Right hindlimb (tissue), 1 donor: ENCODE measurements at places on chromosomes 5 and 9.
A peak's percentile ranks its signal among the peaks of the same experiment; 100 is the strongest.

GRCh38 chr5:93967923-93968322 is 226.5 kb upstream of the POU5F2 start:
- DNase-seq: no peak

- DNase-seq: no peak
These were observed 29.0 kb downstream of the ABLIM3 start for GRCh38 chr5:149170299-149170698.

- no peak for DNase-seq
These were observed 137.6 kb upstream of the LPCAT1 start for GRCh38 chr5:1661311-1661710.

- no peak for DNase-seq
These were observed 81.6 kb upstream of the CKMT2 start for GRCh38 chr5:81151546-81151945.

DNA sequence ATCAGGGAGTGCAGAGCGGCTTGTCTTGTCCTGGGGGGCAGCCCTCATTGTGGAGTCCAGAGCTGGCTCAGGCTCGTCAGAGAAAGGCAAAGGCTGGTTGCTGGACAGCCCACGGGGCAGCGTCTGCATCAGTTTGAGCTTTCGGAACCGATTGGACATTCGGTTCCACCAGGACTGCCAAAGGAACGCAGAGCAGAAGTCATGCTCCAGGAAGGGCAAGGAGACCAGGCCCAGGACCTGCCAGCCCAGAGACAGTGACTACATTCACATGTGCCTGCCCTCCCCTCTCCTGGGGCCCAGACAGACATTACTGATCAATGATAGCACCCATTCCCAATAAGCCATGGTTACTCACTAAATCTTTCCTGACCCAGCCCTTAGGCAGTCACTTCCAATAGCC is 18.1 kb downstream of the ANKS6 start:
- no peak for DNase-seq

DNA sequence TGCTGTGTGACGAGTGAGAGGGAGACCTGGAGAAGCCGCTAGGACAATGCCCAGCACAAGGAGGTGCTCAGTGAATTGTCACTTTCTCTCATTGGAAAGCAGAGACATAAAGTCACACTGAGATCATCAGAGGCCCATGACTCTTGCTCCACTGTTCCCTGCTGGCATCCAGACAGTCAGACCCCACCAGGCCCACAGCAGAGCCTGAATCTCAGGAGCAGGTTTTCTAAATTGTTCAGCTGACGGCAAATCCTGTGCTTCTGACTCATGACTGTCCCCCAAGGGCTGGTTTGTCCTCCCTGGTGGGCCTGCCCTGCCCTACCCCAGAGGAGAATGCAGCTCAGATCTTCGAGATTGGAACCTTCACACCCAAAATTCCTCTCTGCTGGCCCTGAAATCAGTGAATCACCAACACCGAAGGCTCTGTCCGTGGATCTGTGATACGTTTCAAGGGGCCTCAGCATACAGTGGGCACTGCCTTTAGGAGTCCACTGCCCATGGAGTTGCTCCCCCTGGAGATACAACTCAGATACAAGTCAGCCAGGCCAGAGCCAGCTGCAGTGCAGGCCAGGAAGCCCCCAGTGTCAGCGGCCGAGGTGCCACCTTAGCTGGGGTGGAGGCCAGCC is 2.7 kb downstream of the PTGES start:
- DNase-seq: no peak

DNA sequence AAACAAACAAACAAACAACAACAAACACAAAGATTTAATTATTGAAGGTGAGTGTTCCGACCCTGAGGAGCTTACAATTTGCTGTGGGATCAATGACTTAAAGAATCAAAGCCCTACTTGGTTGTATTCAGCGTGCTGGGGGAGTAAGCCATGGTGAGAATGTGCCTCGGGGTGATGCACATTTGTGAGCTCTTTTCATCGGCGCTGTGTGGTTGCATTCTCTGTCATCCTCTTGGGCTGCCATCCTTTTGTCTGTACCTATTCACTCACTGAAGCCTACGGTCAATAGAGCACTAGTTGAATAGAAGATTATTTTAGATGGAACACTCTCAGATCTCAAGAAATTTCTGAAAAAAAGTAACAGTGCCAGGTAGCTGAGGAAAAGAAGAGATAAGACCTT is 203.9 kb downstream of the CTNND2 start:
- DNase-seq: no peak

DNA sequence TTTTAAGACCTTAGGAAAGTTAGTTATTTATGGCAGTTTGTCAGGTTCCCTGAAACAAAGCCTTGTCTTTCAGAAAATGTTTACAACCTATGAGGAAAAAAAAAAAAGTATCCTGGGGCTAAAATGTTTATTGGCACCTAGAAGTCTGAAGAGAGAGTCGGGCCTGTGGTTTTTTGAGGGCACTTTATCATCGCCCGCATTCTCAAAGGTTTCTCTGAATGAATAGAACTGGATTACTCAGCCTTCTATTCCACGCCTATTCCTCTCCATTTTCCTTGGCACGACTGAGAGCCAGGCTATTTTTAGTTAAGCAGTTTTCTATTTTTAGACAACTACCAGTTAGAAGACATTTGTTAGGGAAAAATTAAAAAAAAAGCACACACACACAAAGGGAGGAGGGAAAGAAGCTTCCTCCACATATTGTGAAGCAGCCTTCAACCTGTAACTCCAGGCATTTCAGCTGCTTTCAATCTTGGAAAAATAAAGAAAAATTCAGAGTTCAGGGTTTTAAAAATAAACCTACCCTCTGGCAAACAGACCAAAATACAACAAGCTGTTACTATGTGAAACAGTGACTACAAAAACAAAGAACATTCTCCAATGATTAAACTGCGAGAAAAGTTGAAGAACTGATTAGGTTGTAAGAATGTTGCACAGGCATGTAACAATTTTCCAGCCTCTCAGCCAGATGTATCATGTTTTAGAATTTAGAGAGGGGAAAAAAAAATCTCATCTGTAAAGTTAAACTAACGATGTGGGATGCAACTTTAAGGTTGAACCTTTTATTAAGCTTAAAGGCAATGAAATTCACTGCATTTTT is 97.0 kb downstream of the MEF2C start:
- DNase-seq: peak; percentile 57

GRCh38 chr9:95132366-95133324 is 184.9 kb downstream of the FANCC start:
- DNase-seq: no peak

DNA sequence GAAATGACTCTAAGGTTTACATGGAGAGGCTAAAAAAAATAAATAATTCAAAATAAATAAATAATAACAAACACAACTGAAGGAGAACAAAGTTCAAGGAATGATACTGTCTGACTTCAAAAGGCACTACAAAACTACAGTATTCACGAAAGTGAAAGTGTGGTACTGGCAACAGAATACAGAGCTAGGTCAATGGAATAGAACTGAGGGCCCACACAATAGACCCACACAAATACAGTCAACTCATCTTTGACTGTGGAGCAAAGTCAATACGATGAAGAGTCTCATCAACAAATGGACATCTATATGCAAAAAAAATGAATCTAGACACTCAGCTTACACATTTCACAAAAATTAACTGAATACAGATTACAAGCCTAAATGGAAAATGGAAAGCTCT is 75.3 kb downstream of the FBXW11 start:
- no peak for DNase-seq

DNA sequence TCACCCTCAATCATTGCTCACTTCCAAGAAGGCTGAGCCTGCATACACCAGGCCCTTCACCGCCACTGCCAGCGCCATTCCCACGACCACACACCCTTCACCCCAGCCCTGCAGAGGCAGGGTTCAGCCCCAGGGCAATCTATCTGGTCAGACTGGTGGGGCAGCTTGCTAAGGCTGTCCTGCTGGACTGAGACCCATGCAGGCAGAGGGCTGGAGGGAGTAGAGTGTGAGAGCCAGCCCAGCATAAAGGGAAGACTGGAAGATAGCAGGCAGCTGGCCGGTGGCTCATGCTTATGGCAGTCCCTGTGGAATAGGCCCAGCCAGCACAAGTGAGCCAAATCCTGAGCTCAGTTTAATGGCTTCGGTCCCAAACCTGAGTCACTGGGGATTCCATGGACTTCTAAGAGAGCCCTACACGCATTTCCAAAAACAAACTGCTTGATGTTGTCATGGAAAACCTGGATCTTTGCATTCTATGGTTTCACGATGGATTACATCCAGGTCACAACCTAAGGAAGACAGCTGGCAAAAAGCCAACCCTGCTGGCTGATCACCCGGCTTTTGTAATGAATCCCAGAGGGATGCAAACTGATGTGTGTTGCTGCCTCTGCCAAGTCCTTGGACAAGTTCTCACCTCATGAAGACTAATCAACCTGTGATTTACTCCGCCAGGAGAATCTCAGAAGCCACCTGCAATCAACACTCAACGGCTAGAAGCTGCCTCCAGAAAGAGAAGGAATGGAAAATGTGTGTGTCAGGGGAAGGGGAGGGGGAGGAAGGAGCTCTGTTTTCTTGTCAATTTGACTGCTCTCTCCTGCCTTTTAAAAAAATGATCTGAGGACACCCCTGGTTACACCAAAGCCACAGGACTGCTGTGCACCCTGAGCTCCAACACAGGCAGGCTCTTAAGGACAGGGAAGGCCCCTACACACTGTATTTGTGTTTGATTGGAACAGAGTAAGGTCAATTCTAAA is 143.6 kb downstream of the LHFPL2 start:
- peak; percentile 94 for DNase-seq

DNA sequence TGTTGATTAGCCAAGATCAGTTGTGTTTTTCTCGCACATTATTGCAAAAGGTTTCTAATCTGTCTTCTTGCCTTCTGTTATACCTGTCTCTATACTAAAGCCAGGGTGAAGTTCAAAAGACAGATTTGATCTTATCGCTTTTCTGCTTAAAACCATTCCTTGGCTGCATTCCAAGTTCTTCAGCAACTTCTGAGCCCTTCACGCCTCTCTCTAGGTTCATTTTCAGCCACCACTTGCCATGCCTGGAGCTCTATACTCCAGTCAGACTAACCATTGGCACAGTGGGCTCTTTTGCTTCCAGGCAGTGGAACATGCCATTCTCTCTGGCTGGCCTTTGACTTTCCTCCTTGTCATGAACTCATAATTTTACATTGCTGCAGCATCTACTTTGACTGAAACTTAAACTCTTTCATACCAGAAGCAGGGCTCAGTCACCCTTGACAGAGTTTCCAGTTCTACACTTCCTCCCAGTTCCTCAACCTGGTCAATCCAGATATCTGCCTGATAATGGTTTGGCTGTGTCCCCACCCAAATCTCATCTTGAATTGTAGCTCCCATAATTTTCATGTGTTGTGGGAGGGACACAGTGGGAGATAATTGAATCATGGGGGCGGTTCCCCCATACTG is 114.4 kb downstream of the SLC12A2 start:
- DNase-seq: no peak

GRCh38 chr5:139551191-139551889 is 9.8 kb upstream of the UBE2D2 start:
- DNase-seq: no peak

- DNase-seq: no peak
These were observed 72.1 kb upstream of the RASA1 start for GRCh38 chr5:87195616-87196015.

- DNase-seq: no peak
These were observed 145.3 kb upstream of the PAPPA start for GRCh38 chr9:116008278-116008677.

- DNase-seq: no peak
These were observed 595 bp upstream of the GRHPR start for GRCh38 chr9:37421914-37422288.

GRCh38 chr9:18447541-18447940 is 26.4 kb upstream of the ADAMTSL1 start:
- no peak for DNase-seq

DNA sequence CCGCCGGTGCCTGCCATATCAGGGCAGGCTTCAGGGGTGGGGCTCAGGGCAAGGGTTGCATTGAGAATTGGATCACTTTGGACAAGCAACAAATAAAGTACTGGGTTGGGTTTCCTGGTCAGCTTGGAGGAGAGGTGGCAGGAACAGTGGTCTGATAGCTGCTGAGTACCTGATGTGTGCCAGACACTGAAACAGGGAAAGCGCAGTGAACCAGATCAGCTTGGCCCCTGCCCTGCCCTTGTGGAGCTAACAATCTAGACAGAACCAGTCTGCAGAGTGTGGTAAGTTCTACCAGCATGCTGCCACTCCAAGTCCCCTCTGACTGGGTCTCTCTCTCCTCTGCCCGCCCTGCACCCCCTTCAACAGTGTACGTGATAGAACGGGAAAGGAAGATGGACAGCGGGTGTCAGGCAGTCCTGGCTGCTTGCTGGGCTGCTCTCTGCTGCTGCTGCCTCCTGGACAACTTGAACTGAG is 53.4 kb downstream of the CYSTM1 start:
- DNase-seq: no peak

DNA sequence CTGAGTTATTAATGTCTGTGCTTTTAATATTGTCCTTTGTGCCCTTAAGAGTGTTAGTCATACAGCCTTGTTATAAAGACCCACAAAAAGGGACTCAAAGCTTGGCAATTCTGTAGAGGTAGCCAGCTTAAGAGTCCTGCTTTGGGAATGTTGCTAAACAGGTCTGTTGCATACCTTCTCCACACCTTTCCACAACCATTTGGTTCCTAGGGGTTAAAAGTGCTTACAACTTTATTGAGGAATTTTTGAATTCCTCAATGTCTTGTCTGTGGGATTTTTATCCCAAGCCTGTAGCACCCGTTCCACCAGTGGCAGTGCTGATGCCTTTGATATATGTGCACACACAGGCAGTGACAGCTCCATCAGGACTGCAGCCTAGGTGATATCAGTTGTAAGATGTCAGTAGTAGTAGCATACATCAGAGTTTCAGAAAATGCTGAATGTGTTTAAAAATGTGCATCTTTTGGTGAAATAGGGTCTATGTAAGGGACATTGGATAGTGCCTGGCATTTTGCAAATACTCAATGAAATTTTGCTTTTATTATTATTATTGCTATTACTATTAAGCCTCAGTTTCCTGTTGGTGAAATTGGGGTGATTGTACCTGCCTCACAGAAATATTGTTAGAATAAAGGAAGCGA is 68.5 kb downstream of the WWC1 start:
- DNase-seq: no peak
